ENCODE measurements at places on chromosomes 4 and X.

- DNase-seq: no peak
Observed at GRCh38 chrX:25754399-25754798, 383.7 kb upstream of the MAGEB18 start.

DNA sequence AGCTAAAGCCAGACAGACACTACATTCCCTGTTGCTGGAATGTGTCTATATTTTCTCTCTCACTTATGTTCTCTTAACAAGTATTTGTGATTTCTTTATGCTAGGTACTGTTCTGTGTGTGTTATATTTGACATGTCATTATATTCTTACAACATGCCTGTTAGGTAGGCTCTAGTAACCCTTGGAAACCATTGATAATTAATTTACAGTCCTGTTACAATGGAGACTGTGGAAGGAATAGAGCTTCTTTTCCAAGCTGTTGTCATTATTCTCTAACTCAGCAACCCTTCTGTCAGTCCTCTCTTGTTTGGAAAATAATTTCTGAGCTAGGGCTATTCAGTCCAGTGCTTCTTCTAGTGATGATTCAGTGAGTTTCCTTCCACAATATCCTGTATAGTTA lies 419.1 kb upstream of the BOD1L1 start:
- DNase-seq: no peak

DNA sequence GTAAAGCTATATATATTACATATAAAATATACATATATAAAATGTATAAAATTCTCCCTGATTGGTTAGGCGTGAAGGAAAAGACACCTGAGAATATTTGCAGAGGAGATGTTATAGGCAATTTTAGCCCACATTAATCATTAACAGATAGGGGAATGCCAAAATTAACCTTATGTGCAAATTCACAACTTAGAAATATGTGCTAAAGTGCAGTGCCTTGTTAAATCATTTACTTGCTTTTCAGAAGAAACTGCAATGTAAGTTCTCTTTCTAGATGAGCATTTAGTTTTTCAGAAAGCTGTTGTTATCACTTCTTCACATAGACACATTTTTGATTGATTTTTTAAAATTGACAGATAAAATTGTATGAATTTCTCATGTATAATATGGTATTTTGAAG lies 5.6 kb downstream of the TASL start:
- peak; percentile 17 for DNase-seq

- DNase-seq: no peak
Observed at GRCh38 chrX:132716006-132716405, 227.2 kb upstream of the MBNL3 start.

DNA sequence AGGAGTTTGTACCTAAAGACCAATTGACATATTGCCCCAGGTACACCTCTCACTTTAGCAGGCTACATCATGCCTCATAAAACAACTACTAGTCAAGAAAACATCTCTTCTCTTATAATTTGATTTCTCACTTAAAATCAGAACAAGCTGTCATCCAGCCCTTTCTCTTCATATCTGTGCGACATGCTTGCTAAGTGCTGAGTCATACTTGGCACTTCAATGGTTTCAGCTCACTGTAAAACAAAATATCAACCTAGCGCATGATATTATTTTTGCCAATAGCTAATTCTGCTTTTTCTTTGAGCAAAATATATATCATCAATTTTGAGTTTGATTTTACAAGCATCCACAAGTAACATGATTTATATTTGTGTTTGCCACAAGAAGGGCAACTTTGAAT lies 27.9 kb upstream of the FUNDC1 start:
- no peak for DNase-seq

DNA sequence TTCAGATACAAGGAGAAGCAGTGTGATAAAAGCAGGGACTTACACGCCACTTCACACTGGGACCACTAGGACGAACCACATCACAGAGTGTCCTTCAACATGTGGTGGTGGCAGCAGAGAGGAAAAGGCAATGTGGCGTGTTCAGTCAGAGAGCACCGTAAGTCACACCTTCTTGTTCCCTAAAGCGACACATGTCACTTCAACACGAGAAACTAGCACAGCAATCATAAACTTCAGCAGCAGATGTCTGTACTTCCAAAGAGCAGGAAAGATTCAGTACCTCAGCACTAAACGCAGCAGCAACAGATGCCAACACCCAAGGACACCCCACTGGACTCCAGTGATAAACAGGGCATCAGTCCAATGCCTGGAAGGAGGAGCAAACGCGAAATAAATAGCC lies 96.7 kb downstream of the AREG start:
- peak; percentile 55 for DNase-seq

DNA sequence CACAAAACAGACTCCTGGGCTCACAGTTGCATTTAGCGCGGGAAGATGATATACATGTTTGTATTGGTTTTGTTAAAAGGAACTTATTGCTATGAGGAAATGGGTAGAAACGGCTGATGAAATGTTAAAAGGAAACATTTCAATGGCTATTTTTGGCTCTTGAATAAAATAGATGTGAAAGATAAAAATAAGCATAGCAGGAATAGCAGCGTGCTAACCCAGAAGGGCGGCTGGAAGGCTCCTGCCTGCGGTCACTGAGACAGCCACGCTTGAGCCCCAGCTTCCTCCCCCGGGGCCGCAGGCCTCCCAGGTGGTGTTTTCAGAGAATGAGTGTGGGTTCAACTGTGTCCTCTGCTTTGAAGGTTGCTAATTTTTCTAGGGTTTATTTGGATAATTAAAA lies 35.0 kb upstream of the CLCN4 start:
- no peak for DNase-seq

GRCh38 chr4:53912766-53913497 lies 151.5 kb downstream of the CHIC2 start:
- DNase-seq: no peak

- no peak for DNase-seq
Observed at GRCh38 chr4:6078560-6078959, 60.3 kb upstream of the C4orf50 start.

GRCh38 chrX:19513383-19513782 lies 1.9 kb downstream of the MAP3K15 start:
- no peak for DNase-seq

DNA sequence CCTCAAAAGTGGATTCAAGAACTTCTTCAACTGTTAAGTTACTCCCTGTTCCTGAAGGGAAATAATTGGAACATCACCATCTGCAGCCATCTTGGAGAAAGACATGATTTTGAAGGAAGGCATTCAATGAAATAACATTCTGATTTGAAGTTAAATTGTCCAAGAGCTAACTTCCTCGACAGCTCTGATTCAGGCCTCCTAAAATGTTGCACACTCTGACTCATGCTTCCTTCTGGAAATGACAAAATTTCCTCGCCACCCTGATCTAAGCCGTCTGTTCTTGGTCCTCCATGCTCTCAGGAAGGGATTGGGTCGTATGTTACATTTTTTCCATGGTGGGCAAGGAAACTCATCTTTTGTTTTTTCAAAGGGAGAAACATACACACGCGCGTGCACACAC lies 496.9 kb upstream of the DIPK2B start:
- DNase-seq: no peak

GRCh38 chr4:2651546-2651945 lies 104.6 kb downstream of the TNIP2 start:
- no peak for DNase-seq

- DNase-seq: no peak
Observed at GRCh38 chr4:168981460-168981859, 28.6 kb downstream of the CBR4 start.

DNA sequence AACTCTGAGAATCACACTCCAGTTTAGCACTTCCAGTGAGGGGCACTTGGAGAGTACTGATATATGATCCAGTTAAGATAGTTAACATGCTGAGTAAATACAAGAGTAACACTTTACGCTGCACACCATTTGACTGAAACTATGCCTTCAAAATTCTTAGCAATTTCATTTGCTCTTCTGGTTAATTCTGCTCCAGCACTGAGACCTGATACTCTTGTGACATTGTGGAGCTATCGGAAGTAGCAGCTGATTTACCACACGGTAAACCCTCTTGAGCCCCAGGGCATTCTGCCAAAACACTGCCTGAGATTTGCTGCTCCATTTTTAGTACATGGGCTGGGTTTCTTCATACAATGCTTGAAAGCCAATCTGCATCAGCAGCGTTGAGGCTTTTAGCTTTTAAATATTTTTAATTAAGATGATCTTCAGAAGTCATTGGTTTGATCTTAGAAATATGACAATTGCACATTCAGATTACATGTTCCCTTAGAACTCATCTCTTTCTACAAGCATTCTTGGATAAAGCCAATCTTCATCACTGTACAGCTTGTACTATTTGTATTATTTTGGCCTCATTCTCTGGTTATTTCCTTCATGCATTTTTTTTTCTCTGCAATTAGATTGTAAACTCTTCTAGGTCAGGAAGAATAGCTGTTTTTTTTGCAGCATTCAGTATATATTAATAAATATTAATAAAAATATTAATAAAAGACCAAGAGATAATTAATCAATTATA lies 67.8 kb upstream of the ETNPPL start:
- DNase-seq: peak; percentile 19

DNA sequence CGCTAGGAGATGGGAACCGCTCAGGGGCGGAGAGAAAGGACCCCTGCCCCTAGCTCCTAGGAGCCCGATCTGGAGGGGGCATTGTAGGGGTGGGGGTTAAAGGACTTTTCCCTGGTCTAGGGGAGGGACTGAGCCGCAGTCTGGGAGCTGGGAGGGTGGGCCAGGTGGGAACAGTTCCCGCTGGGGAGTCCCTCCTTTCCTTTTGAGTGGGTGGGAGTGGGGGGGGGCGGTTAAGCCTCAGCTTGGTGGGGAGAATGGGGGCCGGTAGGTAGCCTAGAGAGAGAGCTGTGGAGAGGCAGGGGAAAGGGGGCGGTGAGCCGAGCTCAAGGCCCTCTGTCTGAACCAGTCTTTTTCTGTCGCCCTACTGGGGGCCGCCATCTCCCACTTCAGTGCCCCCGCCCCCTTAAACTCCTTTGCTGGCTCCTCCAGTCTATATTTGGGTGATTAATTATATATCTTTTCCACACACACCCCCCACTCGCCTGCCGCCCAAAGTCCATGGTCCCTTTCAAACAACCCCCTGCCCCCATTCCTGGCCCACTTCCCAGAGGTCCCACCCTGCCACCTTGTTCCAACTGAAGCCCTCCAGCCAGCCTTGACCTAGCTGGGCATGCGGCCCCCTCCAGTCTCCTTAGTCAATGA lies 822 bp downstream of the ZNF275 start:
- DNase-seq: peak; percentile 6

- DNase-seq: no peak
Observed at GRCh38 chrX:114619874-114620273, 36.0 kb downstream of the HTR2C start.

DNA sequence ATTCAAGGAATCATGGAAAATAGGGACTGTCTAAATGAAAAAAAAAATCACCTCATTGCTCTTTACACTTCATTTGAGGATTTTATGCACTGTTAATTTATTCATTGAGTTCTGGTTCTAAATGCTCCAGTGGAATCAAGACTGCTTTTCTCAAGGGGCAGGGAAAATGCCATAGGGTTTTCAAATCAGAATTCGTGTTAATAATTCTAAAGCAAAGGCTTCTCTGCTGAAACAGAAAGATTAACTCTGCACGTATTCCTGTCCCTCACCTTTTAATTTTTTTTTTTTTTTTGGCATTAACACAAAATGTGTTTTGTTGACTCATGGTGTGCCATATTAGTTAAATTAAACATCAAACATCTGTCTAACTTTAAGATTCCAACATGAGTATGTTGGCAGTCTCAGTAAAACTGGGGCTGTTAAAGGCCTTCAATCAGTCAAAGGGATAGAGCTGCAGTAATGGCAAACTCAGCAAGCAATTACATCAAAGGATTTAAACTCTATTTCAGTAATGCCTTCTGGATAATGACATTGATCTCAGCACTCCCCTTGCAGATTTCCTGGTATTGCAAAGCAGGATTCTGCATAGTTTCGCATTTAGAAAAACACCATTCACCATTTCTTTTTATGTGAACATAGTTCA lies 878.1 kb downstream of the RAPGEF2 start:
- no peak for DNase-seq

DNA sequence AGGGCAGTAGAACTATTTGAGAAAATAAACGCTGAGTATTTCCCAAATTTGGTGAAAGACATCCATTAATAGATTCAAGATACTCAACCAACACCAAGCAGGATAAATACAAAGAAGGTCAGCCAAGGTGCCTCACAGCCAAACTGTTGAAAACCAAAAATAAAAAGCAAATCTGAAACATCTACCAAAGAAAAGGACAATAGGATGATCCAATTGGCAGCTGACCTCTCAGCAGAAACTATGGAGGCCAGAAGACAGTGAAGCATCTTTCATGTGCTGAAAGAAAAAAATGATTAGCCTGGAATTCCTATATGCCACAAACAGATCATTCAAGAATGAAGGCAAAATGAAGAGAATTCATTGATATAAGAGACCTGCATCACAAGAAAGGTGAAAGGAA lies 44.9 kb downstream of the USP46 start:
- no peak for DNase-seq

- DNase-seq: peak; percentile 51
Observed at GRCh38 chr4:15654593-15655222, 449 bp downstream of the FBXL5 start.

DNA sequence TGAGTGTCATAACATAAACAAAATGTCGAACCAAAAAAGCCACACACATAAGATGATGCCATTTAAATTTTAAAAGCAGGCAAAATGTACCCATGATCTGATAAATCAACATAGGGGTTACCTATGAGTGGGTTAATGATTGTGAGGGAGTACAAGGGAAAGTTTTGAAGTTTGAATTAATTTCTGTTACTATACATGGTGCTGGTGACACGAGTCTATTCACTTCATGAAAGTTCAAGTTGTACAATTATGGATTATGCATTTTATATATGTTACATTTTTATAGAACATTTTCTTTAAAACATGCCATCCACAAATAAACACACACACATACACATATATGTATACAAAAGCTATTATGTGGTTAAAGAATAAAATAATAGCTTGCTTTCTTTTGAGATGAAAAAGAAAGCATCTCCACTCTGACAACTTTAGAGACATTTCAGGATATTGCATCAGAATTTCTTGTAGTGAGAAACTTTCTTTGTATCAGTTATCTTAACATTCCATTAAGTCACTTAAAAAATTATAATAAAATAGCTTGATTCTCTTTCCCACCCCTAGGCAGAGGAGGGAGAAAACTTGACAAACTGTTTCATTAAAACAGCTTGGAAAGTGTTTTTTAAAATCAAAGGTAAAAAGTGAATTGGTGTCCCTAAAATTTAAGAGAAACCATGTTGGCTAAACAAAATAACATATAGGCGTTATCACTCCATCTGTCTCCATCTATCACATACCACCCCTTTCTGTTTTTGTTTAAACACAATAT lies 891.8 kb upstream of the NDST4 start:
- no peak for DNase-seq

GRCh38 chr4:77776182-77777134 lies 42.7 kb downstream of the CNOT6L start:
- peak; percentile 71 for DNase-seq

GRCh38 chr4:8108261-8108660 lies 50.4 kb downstream of the ABLIM2 start:
- DNase-seq: peak; percentile 44

- peak; percentile 70 for DNase-seq
Observed at GRCh38 chr4:181143250-181143854, 1099.8 kb upstream of the TENM3 start.
